ENCODE measurements at places on chromosomes 1 and 21. TPM values are rescaled to one million over a fixed set of nuclear protein-coding genes. Genes with fewer than 3 reads are reported as not detected.

GRCh38 chr21:41659791-41660560 is 106.9 kb downstream of the RIPK4 start:
- H3K27me3 ChIP-seq, result no peaks in the 10 kb centered on the region
- H3K27ac ChIP-seq, result no peak overlapping the region
- no peaks in the 10 kb centered on the region for H3K36me3 ChIP-seq
- H3K4me3 ChIP-seq, result no peak overlapping the region
- DNase-seq, result no peak

PKLR gene
- total RNA-seq, result 0.53 TPM

- no peaks in the 10 kb centered on the region for H3K36me3 ChIP-seq
- no peak overlapping the region for H3K27ac ChIP-seq
- no peak for DNase-seq
- no peak overlapping the region for H3K4me3 ChIP-seq
- H3K4me1 ChIP-seq, result no peaks in the 10 kb centered on the region
Observed at GRCh38 chr21:26719750-26720149, 125.5 kb downstream of the ADAMTS1 start.

- DNase-seq, result no peak
- no peak overlapping the region for H3K4me3 ChIP-seq
- no peaks in the 10 kb centered on the region for H3K27me3 ChIP-seq
- peaks cover 5% of the 10 kb centered on the region for H3K4me1 ChIP-seq
Observed at GRCh38 chr1:87927391-87928280, 599.0 kb downstream of the LMO4 start.

- H3K27ac ChIP-seq, result no peak overlapping the region
- peaks cover 13% of the 10 kb centered on the region for H3K36me3 ChIP-seq
- no peaks in the 10 kb centered on the region for H3K27me3 ChIP-seq
- H3K4me1 ChIP-seq, result peaks cover 7% of the 10 kb centered on the region
Observed at GRCh38 chr1:40094466-40095110, 2.5 kb downstream of the PPT1 start.

FCRL2 gene
- not detected for total RNA-seq
